SK-MEL-5 (cell line): ENCODE measurements at places on chromosomes 16 and 17. TPM values are rescaled to one million over a fixed set of nuclear protein-coding genes. Genes with fewer than 3 reads are reported as not detected.

ADAP2 gene
- total RNA-seq: 0.05 and 0.51 TPM in 2 replicates

CTRB1 gene
- not detected in 2 replicates for total RNA-seq

RNF43 gene
- 5.2 and 5.6 TPM in 2 replicates for total RNA-seq

TP53TG3C gene
- not detected in 2 replicates for total RNA-seq

DNA sequence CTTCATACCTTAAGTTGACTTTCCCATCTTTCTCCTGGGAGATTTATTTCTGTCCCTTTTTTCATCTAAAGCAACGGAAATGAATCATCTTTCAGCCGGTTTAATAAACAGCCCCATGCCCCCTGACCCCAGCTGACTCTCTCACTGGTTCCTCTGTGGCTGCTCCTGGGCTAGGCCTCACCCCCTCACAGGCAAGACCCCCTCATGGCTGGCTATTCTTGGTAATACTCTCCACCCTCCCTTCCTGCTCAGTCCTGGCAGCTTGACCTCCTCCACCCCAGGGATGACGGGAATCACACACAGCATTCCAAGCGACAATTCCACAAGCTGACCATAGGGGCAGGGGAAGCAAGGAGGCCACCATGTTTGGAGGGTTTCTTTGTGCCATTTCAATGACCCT is 1.5 kb upstream of the ADAP2 start:
- peak; percentile 7 for DNase-seq

- DNase-seq: no peak
Measured at GRCh38 chr17:67224736-67225135, 20.3 kb downstream of the HELZ start.

DNA sequence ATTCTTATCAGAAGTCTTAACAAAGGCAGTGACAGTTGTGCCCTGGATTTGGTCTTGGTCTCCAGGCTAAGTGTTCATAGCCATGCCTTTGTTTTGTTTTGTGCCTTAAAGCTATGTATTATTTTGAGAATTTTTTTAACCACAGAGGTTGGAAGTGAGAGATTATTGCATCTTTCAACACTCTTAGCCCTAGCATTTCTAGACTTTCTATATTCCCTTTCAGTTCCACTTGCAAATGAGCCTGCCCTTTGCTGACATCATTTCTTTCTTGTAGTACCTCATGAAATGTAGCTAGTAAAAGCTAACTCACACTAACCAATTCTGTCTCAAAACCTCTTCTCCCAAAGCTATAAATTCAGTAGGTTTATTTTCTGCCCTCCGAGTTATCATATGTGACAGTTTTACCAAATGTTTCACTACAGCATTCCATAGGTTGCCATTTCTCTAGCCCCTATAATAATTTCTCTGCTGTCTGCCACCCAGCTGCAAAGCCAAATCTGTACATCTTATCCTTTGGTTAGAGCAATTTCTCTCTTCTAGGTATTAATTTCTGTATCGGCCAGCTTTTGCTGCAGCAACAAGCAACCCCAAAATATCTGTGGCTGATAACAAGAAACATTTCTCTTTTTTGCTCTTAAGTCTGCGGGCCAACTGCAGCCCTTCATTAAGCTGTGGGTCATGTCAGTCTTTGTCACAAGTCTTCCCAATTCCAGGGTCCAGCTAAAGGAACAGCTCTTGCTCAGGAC is 14.2 kb upstream of the CCL1 start:
- DNase-seq: no peak

- DNase-seq: no peak
Measured at GRCh38 chr16:67389911-67390815, 3.1 kb downstream of the TPPP3 start.

DNA sequence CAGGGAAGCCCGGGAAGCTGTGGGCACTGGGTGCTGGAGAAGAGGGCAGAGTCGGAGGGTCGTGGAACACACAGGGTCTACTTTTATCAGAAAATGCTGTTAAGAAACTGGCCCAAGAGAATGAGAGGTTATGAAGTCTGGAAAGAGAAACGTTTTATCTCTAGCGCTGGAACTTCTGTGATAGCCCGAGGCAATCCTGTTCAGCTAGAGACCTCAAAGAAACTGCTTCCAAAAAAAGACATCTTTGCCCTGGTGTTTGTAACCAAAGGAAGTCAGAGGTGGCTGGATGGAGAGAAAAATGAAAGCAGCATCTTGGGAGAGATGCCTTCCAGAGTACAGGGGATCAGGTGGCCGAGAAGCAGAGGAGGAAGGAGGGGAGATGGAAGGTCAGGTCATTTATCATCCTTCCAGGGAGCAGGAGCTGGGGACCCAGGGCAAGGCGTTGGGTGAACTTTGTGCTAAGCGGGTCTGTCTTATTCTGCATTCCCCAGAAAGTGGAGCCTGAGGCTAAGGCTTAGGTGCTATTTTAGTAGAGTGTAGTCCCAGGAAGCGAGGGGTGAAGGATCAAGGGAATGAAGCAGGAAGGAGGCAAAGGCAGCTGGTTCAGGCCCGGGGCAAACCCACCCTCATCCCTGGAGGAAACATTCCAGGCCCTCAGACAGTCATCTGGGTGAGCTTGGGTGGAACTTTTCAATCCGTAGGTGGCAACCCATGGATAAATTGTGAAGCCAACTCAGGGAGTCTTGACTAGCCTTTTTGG is 66.5 kb downstream of the MGAT5B start:
- DNase-seq: no peak

- DNase-seq: no peak
Measured at GRCh38 chr16:48824271-48824670, 214.3 kb upstream of the N4BP1 start.

- no peak for DNase-seq
Measured at GRCh38 chr16:84088695-84089395, 27.9 kb downstream of the MBTPS1 start.

- DNase-seq: no peak
Measured at GRCh38 chr16:3070608-3071111, 5.2 kb downstream of the IL32 start.

DNA sequence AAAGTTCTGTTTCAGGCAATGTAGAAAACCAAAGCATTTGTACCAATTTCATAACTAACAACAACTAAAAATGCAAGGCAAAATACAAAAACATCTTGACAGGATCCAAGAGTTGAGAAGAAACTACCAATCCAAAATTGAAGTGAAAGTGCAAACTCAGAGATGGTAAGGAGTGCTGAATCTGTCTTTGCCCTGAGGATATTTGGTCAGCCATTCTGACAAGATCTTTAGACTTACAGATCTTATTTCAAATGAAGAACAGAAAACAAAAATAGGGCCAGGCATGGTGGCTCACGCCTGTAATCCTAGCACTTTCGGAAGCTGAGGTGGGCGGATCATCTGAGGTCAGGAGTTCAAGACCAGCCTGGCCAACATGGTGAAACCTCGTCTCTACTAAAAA is 412.8 kb downstream of the ZFHX3 start:
- no peak for DNase-seq

- DNase-seq: no peak
Measured at GRCh38 chr16:70694088-70694867, 8.4 kb upstream of the MTSS2 start.

- DNase-seq: no peak
Measured at GRCh38 chr17:76943202-76943601, 75.0 kb downstream of the MGAT5B start.
